ENCODE measurements at places on chromosomes 1 and 21.

DNA sequence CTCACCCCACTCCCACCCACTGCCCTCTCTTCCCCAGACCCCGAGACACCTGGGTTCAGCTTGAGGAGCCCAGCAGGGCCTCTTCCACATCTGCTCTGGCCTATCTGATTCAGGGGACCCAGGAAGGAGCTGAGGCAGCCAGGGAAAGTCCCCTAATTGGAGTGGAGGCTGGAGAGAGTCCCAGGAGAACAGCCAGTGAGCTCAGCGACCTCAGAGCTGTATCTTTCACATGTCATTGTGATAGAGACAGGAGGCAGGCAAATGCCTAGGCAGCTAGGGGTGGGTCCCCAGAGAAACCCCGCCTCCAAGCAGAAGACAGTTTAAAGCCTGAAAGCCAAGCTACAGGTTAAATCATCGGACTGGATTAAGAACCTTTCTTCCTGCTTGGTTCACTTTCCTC, 122.7 kb downstream of the MATN1 start:
- no peak for DNase-seq

DNA sequence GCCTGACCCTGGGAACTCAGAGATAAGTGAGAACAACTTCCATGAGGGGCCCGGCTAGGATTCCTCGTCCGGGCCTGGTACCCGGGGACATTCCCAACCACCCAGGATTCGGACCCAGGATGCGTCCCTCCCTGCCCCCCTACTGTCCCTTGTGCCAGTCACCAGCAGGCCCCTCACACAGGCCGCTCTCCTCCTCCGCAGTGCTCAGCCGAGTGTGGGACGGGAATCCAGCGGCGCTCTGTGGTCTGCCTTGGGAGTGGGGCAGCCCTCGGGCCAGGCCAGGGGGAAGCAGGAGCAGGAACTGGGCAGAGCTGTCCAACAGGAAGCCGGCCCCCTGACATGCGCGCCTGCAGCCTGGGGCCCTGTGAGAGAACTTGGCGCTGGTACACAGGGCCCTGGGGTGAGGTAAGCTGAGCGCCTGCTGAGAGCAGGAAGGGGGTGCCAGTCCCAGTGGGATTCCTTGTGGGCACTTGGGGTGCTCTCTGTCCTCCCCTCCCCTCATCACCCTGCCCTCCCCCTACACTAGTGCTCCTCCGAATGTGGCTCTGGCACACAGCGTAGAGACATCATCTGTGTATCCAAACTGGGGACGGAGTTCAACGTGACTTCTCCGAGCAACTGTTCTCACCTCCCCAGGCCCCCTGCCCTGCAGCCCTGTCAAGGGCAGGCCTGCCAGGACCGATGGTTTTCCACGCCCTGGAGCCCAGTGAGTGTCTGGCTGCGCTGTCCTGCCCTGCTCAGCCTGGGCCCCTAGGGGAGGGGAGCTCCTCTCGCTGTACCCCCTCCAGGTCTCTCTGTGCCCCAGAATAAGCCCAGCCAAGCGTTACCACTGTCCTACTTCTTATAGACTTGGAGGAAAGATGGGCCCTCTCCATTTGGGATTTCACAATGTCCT, 9.8 kb downstream of the ADAMTSL4 start:
- DNase-seq, result no peak

DNA sequence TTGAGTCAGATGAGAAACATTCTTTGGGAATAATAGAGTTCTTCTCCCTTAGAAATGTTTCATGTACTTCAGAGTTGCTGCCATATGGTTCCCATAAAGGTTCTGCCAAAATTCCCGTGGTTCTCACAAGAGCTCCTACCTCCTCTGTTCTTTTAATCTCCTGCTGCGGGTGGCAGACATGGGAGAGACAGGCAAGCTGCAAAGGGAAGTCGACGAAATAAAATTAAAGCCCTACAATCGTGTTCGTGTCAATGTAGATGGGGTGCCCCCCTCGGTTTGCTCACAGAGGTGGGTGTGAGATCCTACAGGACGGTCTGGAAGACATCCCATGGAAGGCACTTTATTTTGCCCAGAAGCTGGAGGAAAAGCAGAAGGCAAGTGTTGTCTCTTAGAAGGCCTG, 276.0 kb downstream of the RWDD3 start:
- no peak for DNase-seq

DNA sequence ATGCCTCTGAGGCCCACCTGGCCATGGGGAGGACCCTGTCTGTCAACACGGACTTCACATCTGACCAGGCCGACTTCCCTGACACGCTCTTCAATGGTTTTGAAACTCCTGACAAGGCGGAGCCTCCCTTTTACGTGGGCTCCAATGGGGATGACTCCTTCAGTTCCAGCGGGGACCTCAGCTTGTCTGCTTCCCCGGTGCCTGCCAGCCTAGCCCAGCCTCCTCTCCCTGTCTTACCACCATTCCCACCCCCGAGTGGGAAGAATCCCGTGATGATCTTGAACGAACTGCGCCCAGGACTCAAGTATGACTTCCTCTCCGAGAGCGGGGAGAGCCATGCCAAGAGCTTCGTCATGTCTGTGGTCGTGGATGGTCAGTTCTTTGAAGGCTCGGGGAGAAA, 101.8 kb downstream of the ADARB1 start:
- no peak for DNase-seq

DNA sequence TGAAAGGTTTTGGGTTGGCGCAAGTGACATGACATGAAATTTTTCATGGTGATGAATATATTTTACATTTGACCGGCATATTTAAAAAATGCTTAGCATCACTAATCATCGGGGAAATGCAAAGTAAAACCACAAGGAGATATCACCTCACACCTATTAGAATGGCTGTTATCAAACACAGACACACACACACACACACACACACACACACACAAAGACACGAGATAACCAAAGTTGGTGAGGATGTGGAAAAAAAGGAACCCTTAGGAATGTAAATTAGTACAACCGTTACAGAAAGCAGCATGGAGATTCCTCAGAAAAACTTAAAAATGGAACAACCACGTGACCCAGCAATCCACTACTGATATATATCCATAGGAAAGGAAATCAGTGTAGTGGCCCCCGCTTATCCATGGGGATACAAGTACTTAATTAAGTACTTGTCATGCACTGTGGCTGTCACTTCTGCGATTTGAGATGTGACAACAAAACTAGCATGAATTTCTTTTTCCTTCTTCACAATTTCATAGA, 15.9 kb upstream of the PRELP start:
- DNase-seq, result no peak

DNA sequence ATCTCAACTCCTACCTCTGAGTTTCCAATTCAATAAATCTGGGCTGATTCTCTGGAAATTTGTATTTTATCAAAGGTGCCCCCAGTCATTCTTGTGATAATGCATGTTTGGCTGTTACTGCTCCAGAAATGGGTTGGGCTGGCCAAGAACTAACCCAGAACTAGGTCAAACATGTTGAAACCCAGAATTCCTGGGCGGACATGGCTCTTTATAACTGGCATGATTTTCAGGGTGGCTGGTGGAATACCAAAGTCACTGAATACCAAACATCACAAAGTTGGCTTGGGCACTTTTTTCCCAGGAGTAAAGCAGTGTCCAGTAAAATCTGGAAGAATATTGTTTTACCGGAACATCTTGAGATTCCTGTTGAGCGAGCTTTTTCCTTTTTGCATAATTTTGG, 89.4 kb upstream of the S1PR1 start:
- no peak for DNase-seq

GRCh38 chr1:3775490-3776230, 3.1 kb downstream of the SMIM1 start:
- peak; percentile 36 for DNase-seq

DNA sequence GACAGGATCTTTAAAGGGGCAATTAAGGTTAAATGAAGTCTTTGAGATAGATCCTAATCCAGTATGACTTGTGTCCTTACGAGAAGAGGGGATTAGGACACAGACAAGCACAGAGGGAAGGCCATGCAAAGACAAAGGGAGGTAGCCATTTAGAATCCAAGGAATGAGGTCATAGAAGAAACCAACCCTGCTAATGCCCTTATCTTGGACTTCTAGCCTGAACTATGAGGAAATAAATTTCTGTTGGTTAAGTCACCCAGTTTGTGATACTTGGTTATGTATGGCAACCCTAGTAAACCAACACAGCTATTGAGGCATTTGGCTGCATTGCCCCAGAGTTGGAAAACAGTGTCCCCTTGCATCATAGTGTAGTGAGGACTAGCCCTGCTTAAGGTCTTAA, 121.3 kb downstream of the MAST2 start:
- no peak for DNase-seq

DNA sequence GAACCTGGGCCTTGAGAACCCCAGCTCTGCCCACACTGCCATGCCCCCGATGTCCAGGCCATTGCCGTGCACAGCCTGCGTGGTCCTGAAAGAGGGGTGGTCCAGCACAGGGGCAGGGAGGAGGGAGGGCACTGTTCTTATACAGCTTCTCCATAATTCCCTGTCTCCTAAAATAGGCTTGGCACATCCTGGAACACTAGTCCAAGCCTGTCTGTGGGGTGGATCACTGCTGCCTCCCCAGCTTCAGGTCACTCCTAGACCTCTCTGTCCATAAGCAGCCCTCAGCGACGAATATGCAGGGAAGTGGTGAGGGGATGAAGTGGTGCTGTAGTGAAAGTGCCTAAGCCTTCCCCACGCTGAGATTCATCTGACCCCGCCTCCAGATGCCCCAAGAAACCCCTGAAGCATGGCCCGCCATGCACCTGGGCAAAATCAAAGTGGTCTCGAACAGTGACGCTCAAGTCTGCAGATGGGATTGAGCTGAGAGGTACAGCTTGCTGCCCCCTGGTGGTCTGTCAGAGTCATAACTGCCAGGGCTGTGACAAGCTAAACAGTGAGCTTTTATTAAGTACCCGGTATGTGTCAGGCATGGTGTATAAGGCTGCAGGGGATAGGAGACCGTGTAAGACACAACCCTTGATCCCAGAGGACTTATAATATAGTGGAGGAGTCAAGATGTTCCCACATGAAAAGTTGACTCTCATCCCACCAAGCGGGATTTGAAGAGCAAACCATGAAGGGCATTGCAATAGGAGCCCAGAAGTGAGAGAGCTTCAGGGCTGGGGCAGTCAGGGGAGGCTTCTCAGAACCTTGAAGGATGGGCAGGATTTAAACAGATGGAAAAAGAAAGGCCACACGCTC, 66.6 kb downstream of the FAM163A start:
- peak; percentile 71 for DNase-seq

DNA sequence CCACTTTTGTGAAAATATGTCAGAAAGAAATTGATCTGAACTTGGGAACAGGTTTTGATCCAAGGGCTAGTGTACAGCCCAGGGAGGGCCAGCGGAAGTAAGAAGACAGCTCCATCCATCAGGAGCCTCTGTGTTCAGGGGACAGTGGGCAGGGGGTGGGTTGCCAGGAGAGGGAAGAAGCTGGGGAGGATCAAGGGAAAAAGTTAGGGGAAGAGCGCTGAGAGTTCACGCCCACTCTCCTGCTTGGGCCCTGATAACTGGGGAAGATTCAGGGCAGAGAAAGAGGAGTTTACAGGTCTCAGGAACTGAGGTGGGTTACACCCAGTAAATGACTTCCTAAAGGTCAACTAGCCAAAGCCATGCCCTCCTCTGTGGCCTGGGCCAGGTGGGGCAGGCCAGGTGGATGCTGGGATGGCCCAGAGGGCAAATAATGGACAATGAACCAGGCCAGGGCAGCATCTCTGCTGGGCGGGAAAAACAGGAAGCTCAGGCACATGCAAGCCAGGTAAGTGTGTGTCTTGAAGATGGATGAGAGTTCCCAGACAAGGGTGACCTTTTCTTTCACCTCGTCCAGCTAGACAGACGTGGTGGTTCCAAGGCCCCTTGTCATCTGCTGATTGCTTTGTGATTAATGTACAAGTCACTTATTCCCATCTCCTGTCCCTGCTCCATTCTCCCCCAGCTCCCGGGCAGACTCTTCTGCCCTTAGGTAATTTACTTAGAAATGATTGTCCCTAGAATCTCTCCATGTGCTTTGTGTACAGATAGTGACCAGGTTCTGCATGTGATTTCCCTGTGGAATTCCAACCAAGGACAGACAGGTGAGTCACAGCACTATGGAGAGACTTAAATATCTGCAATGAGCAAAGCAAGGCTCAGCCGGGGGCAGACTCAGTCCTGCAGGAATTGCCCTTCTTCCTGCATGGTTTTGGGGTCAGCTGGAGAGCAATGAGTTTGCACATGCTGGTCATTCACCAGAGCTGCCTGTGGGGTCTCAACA, 57.0 kb downstream of the MDM4 start:
- DNase-seq, result no peak

DNA sequence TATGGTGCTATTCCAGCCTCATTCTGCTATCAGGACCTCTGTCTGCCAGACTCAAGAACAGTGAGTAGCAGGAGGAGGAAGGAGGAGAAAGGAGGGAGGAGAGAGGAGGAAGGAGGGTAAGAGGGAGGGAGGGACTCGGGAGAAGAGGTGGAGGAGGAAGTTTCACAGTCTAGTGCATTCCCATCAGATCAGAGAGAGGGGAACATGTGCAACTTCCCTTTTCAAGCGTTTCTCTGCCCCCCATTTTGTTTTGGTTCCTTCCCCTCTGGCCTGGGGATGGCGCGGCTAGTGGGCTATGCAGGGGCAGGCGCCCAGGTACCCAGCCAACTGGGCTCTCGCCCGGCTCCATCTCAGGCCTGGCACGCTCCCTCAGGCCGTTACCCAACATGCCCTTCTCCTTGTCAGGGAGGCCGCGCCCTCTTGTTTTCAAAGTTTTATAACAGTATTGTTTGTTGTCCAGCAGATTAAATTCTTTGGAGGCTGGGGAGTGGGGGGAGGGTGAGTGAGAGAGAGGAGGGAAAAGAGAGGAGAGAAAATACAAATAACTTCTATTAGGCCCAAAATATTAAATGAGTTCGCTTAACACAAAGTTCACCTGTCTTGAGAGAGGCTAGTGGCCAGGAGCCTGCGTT, 56.0 kb downstream of the CD46 start:
- no peak for DNase-seq

- peak; percentile 90 for DNase-seq
Observed at GRCh38 chr1:15949453-15950245, 26.3 kb downstream of the ZBTB17 start.

DNA sequence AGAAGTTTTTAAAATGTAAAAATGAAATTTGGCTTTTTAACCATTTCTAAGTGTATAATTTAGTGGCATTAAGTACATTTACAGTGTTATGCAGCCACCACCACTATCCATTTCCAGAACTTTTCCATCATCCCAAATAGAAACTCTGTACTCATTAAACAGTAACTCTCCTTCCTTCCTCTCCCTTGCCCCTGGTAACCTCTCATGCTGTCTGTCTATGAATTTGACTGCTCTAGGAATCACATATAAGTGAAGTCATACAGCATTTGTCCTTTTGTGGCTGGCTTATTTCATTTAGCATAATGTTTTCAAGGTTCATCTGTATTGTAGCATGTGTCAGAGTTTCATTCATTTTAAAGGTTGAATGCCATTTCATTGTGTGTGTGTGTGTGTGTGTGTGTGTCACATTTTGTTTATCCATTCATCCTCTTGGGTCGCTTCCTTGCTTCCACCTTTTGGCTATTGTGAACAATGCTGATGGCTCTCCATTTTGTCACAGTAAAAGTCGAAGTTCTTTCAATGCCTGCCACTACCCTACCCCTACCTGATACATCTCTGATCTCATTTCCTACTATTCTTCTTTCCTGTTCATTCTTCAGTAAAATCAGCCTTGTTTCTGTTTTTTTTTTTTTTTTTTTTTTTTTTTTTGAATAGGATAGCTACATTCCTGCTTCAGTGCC, 45.3 kb downstream of the F3 start:
- DNase-seq, result no peak

All from central memory CD4-positive, alpha-beta T cell (primary cell).